ENCODE measurements at places on chromosomes 5 and 9.

GRCh38 chr9:92616199-92616641 lies 53.7 kb downstream of the IPPK start:
- DNase-seq = no peak

DNA sequence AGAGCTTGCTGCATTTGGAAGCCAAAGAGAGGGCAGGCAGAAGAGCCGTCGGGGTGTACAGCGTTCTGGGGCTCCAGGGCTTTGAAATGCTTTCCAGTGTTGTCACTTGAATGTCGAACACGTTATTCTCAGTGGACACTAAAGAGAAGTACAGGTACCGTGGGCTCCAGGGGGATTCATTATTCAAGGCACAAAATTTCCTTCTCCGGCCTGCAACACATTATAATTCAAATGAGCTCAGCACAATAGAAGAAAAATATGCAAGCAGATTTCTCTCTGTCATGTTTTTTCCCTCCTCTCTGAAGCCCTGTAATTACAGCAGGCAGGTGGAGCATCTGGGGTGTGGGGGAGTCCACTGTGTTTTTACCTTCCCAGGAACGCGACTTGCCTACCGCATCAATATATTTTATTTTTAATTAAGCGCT lies 293.1 kb downstream of the ZSWIM6 start:
- no peak for DNase-seq

DNA sequence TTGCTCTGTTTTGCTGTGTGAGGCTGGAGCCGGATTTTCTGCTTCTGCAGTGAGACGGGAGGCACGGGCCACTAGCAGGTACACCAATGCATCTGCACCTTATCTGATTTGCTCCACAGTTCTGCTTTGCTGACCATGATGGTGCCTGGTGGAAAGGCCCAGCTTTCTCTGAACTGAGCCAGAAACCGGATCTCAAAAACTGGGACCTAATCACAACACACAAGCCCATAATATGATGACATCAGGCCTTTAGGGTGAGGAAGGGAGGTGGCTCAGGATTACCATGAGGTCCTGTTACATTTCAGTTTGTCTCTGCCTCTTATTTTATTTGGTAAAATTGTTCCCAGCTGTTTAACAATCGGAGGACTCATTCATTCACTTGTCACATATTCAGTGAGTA lies 49.8 kb downstream of the FGF1 start:
- no peak for DNase-seq

GRCh38 chr5:71943874-71944273 lies 163.4 kb upstream of the MAP1B start:
- DNase-seq = no peak

GRCh38 chr5:95631991-95632675 lies 12.2 kb downstream of the GPR150 start:
- DNase-seq = no peak

GRCh38 chr9:90504486-90504885 lies 138.1 kb downstream of the DIRAS2 start:
- no peak for DNase-seq

DNA sequence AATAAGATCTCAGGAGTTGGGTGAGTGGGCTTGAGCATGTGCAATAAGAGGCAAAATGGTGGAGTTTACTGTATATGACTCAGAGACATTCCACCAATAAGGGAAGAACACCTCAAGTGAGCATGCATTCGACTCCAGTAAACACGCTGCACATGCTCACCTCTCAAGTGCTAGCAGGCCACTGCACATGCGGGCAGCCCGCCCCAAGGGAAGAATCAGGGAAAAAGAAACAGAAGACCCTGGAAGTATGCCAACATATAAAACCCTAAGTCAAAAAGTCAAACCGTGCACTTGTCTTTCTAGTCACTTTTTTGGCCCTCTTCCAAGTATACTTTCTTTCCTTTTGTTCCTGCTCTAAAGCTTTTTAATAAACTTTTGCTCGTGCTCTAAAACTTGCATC lies 245.3 kb upstream of the RASA1 start:
- DNase-seq = no peak

GRCh38 chr9:17978773-17979172 lies 399.9 kb downstream of the SH3GL2 start:
- no peak for DNase-seq

All from stimulated activated CD8-positive, alpha-beta memory T cell treated with anti-CD3 and anti-CD28 coated beads, Interleukin-4, amount 100 ng/mL, for 1 hour (primary cell).